ENCODE measurements at places on chromosomes 1 and 21.

DNA sequence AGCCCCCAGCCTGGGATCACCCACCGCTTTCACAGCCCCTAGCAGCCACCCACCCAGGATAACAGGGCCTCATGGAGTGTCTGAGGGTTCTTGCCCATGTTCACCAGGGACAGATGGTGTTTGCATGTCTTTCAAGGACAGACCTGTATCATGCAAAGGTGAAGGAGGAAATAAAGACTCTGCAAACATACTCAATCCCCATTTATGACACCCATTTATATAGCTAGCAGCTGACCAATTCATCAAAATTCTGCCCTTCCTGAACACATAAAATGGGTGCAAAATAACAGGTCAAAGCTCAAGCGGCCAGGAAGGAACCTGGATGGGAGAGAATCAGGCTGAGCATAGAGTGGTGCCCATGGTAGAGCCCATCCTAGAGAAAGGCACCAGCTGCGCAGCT is 32.8 kb upstream of the LYPD8 start:
- no peak for DNase-seq

GRCh38 chr1:110673197-110673701 is 1.5 kb downstream of the KCNA3 start:
- DNase-seq = no peak

- no peak for DNase-seq
These were observed 46.3 kb downstream of the XCL2 start for GRCh38 chr1:168497376-168497950.

- peak; percentile 77 for DNase-seq
These were observed 168.8 kb downstream of the GABPA start for GRCh38 chr21:25903607-25904006.

GRCh38 chr1:38093569-38094520 is 47.3 kb upstream of the POU3F1 start:
- peak; percentile 95 for DNase-seq

DNA sequence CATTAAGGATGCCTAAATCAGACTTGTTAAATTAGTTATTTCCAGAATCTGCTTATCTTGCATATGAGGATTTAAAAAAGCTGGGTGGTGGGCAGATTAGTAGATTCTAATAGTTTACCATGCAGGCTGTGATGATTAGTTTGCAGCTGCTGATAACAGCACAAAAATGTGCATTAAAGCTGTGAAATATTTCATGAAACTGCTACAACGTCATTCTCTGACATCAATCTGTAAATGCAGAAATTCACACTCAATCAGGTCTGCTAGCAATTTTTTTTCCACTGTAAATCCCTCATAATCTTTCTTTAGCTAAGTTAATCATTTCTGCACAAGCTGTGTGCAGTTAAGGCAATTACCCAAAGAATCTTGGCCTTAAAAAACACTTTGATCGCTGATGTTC is 9.3 kb upstream of the RPE65 start:
- DNase-seq = no peak

DNA sequence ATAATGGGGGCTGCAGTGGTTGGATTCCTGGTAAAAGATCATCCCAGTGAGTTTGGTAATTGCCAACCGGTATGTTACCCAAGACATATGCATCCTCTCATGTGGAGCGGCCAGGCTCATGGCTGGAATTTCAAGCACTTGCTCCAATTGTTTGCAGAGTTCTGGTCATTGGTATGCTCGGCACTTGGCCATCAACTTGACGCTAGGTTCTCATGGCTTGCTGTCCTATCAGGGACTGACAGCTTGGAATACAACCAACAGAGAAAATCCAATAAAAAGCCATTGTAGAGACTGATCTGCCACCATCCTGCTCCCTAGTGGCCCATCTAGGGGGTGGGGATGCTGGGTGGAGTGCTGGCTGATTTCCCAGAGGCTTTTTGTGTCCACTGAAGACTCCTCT is 120.9 kb downstream of the EDEM3 start:
- DNase-seq = peak; percentile 26

DNA sequence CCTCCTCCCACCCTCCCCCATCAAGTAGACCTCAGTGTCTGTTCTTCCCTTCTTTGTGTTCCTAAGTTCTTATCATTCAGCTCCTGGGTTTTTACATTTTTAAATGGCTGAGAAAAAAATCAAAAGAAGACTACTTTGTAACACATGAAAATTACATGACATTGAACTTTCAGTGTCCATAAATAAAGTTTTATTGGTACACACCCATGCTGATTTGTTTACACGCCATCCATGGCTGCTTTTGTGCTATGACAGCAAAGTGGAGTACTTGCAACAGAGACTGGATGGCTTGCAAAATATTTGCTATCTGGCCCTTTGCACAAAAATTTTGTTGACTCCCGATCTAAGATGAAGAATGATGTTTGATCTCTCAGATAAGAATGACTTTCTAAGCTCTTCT is 171.4 kb downstream of the PRDM2 start:
- DNase-seq = no peak

DNA sequence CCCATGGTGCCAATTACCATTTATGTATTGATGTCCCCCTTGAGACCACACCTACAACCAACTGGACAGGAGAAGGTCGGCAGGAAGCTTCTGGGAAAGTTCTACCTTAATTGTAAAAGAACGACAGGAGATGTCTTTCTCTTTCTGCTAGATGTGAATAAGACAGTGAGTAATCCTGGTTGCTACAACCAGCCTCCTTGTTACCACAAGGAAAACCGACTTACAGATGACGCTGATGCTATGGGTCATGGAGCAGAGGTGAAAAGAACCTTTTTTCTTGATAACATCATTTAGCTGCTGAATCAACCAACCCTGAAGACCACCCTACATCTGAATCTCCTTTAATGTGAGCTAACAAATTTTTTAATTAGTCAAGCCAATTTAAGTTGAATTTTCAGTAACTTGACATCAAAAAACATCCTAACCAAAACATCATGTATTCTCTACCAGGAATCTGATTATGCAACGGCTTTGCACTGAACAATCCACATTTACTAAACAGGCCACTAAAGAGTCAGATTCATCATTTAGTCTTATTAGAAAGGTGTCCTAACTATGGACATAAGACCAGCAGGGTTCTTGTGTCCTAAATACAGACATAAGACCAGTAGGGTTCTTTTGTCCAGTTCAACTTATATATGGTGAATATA is 23.0 kb downstream of the RGS2 start:
- DNase-seq = no peak

GRCh38 chr1:162055062-162055461 is 14.4 kb upstream of the NOS1AP start:
- peak; percentile 59 for DNase-seq

- DNase-seq = no peak
These were observed 69.3 kb upstream of the BCAR3 start for GRCh38 chr1:93750955-93751354.

GRCh38 chr1:180680558-180681144 is 48.8 kb downstream of the XPR1 start:
- DNase-seq = peak; percentile 5

GRCh38 chr1:67089685-67090208 is 35.8 kb upstream of the SLC35D1 start:
- no peak for DNase-seq

GRCh38 chr1:23466423-23466989 is 17.5 kb downstream of the ASAP3 start:
- no peak for DNase-seq

DNA sequence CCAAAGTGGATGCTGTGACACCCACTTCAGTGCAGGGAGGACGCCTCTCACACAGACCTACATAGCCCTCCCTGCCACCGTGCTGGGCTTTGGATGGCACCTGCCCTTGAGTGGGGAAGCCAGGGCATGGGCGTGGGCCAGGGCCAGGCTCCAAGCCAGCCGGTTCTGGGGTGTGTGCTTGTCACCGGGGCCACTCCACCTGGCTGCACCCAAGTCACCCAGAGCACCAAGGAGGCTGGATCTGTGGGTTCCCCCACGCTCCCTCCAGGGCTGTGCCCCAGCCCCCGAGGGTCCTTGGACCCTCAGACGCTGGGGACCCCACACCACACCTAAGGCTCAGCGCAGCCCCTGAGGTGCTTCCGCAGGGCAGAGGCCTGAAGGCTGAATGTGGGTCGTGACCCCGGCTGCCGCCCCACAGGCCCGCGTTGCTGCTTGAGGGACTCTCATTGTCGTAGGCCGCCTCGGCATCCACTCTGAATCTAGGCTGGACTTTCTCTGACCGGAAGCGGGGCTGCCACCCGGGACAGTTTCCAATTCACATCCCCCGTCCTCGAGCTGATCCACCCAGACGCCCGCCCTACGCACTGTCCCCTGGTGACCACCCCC is 1.5 kb downstream of the MXRA8 start:
- no peak for DNase-seq

DNA sequence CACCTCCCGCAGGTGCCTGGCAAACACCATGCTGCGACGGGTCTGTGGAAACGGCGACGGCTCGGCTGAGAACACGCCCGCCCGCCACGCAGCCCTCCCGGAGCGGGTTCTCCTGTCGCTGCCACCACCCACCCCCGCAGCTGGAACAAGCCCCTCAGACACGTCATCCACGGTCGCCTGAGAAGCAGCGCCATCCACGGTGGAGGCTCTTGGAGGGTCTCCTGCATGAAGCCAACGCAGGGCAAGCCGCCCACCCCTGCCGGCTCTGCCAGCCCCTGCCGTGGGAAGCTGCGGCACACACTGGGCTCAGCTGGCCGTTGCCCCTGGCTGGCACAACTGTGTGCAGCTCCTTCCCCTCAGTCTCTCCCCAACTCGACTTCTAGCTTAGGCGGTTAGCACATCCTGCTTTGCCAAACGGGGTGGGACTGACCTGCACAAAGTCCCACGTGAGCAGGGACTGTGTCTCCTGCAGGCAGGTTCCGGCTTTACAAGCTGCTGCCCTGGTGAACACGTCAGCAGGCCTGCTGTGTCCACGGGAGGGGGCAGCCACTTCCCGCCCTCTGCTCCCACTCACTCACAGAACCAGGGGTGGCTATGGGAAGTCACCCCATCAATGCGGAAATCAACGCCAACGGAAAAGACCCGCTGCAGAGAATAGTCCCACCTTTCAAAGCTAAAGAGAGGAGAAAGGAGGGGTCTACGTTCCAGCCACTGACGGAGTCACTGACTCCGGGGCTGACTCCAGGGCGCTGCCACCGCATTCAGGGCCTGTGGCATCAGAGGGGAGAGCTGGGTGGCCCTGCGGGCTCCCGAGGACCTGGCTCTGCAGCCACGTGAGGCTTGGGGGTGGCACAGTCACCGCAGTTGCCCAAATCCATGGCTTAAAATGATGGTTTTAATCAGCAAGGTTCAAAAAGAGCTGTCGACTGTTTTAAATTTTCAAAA is 10.3 kb downstream of the POFUT2 start:
- no peak for DNase-seq

DNA sequence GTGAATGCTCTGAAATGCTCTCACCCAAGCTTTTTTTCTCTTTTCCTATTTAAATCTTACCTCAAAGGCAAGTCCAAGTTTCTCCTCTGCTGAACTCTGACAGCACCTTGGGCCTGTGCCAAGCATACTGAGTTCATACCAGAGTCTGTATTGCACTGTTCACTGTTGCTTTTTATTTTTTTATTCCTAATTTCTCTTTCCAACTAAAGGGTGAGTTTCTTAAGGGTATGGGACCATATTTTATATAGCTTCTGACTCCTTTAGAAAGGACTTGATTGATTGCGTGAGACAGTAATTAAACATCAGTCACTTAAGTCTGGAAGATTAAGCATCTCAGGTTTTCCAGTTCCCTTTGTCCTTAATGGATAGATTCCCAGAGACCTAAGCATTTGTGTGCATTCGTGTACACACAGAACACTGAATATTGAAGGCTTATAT is 69.9 kb downstream of the CACHD1 start:
- DNase-seq = peak; percentile 60

DNA sequence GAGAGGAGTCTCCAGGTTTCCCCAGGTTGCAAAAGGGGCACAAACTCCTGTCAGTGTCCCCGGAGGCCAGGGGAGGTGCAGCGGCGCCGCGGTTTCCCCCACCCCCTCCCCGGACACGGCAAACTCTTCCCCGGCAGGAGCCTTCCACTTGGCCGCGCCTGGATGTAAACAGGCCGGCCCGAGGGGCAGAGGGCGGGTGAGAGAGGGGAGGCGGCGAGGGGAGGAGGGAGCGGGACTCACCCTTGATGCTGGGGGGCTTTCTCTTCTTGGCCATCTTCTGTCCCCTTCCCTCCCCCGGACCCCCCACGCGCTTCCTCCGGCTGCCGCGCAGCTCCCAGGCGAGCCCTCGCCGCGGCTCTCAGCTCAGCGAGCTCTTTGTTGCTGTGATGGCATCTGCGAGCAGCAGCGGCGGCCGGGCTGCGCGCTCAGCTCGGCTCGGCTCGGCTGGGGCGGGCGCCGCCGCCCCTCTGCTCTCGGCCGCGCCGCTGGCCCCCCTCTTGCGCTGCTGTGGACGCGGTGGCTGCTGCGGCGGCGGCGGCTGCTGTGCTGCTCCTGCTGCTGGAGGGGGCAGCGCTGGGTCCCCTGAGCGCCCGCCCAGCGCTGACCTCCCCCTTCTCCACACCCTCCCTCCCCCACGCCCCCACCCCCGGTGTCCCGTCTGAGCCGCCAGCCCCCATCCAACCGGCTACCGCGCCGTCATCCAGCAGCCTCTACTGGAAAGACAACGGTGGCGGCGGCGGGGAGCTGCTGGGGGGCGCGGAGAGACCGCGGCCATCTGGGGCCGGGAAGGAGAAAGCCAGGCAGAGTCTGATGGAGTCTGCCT is 4.9 kb upstream of the SLC44A5 start:
- DNase-seq = peak; percentile 56

GRCh38 chr21:25350056-25350455 is 257.2 kb downstream of the MRPL39 start:
- peak; percentile 39 for DNase-seq
